Urinary bladder (tissue), 4 donors: ENCODE measurements at places on chromosomes 4 and X. TPM values are rescaled to one million over a fixed set of nuclear protein-coding genes. Genes with fewer than 3 reads are reported as not detected.

DNA sequence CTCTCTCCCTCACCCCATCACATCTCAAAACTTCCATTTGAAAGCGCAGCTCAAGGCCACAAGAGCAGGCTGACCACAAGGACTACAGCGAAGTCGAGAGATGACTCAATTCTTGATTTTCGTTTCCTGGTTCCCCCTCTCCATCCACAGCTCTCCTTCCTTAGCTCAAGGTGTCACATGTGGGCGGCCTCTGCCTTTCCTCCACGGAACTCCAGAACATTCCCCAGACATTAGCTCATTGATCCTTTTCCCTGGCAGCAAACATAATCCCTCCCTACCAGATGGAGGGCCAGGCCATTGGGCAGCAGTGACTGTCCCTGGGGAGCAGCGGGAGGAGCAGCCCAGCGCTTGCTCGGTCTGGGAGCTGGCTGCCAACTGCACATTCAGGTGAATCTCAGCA lies 56.3 kb downstream of the CCDC149 start:
- no peak for DNase-seq

Gene STK32B
- polyA plus RNA-seq, result 2.1 TPM

Gene FTSJ1
- polyA plus RNA-seq, result 28.2 TPM

Gene SUPT20HL1
- polyA plus RNA-seq, result 0.04 TPM

DNA sequence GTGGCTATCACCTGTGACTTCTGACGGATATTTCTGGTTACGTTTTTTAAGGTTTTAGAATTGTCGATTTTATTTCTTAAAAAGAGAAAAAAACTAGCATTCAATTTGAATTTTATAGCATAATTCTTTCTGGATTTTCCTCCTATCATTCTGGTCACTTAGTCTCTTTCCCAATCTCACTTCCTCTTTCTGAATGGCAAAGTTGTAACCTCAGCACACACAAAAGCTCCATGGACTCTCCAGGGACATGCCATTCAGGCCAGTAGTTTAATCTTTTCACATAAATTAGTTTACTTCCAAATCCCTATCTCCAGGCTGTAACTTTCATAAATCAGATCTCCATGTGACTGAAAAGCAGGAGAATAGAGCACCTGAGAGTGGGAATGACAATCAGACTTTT lies 110.7 kb downstream of the ARAP2 start:
- DNase-seq, result no peak

DNA sequence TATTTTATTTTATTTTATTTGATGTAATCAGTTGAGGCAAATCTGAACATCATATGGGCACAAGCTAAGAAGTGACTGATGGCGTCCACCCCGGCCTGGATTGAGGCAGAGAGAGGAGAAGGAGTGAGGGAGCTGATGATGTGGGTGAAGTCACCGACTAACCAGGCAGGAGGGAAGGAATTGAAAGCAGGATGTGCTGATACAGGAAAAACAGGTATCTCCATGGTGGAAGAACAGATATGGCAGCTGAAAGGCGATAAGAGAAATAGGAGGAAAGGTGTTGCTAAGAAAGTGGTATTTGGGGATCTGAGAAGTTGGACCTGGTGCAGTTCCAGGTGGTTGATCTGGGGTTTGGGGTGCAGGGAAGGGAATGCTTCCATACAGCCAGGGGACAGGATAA lies 37.6 kb upstream of the GYPB start:
- DNase-seq, result no peak
